Kidney epithelial cell (primary cell): ENCODE measurements at places on chromosomes 4 and X. TPM values are rescaled to one million over a fixed set of nuclear protein-coding genes. Genes with fewer than 3 reads are reported as not detected.

BEX2 gene
- total RNA-seq, result 74.2 and 81.3 TPM in 2 replicates

ETNPPL gene
- total RNA-seq, result 0.04 TPM in 1 of 2 replicates, not detected in the other

LINC00632 gene
- 1.4 and 3.7 TPM in 2 replicates for total RNA-seq

TSPAN6 gene
- total RNA-seq, result 42.7 and 44.0 TPM in 2 replicates

ASMT gene
- total RNA-seq, result not detected in 2 replicates

SORBS2 gene
- 18.8 and 21.4 TPM in 2 replicates for total RNA-seq

TCEAL6 gene
- total RNA-seq, result not detected in 2 replicates

SPANXC gene
- total RNA-seq, result not detected in 2 replicates

GRCh38 chrX:87616371-87616770, 98.8 kb downstream of the KLHL4 start:
- DNase-seq, result no peak

- no peak for DNase-seq
Measured at GRCh38 chrX:13279279-13280018, 40.4 kb downstream of the ATXN3L start.

DNA sequence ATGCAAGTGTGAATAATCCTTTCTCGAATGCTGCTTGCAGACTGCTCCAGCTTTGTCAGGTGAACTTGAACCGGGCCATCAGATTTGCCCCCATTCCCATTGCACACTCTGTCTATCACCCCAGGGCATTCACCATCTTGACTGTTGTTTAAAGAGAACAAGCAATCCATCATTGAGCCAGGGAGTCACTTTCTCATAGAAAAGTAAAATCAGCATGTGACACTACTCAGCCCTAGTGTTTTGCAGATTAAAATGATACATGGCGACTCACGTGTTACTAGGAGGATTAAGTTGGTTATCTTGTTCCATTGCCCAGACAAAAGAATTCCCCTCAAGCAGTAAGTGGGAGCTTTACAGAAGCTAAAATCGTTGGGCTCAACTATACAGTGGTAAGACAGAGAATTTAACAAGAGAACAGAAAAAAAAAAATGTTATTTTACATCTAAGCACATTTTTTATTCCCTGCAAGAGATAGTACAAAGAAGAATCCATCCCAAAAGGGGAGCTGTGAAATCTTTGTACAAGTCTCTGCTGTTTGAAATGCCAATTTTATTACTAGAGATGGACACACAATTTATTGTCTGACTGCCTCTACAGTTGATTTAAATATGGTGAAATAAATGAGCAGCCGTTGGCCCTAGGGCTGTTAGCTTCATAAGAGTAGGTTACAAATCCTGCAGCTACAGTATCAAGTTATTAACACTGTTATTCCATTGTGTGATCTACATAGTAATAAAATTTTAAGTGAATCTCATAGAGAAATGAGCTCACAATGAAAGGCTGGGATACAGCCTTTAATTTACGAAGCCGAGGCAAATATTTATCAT, 67.5 kb downstream of the NEUROG2 start:
- no peak for DNase-seq

GRCh38 chr4:97468272-97468671, 675.0 kb downstream of the STPG2 start:
- no peak for DNase-seq

DNA sequence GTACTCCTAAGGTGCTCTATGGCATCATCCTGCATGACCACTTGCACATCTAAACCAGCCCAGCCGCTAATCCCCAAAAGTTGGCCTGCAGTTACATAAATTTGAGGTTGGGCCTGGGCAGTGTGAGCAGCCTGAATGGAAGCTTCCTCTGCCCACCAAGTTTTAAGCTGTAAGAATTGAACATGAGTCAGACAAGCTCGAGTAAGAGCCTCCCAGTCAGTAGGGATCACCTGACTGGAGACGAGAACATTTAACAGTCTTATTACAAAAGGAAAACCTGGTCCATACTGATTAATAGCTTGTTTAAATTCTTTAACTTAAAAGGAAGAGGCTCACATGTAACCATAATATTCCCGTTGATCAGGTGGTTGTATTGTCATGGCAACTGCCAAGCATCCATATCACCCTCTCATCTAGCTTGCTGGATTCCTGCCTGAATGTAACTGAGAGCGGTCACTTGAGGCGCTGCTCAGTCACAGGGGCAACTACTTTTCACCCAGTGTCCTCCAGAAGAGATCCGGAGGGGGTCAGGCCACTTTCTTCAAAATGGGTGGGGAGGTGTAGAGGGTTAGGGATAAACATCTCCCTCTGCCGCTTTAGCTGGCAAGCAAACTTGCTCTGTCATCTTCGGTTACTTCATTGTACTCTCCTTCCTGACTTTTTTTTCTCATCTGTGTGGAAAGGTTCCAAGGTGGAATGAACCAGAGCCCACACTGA, 56.6 kb upstream of the WDR1 start:
- no peak for DNase-seq

DNA sequence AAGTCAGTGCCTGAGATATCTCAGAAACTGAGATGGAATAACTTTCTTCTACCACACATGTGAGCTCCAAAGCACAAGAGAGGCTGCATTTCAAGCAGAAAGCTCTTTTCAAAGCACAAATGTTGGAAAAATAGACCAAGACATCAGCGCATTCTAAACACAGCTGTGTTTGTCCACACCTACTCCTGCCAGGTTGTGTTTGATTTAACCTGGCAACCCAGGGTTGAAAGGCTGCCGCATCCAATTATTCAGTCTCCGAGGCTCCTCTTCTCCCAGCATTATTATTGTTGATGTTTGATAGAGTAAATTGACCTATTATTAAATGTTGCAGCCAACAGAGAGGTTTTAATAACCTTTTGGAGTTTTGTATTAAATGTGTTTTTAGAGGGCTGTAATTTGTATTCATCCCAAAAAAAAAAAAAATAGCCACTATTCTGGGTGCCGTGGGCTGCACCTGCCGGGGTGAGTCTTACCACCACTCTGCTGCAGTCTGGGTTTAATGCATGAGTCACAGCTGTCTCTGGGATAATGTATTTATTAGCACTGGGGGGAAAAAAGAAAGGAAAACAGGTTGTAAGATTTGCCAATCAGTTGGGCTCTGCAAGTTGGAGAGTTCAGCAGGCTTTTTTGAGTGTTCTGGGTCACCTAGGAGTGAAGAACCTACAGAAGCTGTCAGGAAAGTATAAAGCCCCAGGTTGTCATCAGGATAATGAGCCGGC, 105.2 kb upstream of the NOCT start:
- DNase-seq, result peak; percentile 63

- no peak for DNase-seq
Measured at GRCh38 chrX:6226596-6227452, 1.8 kb downstream of the NLGN4X start.

- DNase-seq, result no peak
Measured at GRCh38 chr4:156501962-156502361, 469.6 kb downstream of the PDGFC start.

DNA sequence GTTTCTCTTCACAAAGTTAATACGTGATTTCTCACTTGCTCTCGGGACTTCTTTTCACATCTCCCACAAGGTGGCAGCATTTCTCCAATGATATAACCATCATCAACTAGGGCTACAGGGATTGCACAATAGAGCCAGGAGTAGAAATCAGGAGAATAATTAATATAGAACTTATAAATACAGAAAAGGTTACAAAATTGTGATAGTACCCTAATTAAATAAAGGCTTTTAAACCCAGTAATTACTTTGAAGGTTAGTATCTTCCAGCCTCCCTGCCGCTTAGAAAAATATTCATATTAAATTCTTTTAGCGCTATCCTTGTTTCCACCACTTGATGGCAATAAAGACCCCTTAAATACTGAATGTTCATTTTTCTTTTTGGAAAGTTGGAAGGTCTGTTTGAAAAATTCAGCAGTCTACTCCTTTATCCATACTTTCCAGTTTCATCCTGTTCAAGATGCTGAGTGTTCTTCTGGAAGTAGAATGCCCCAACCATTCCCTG, 65.8 kb downstream of the RASGEF1B start:
- DNase-seq, result peak; percentile 43

GRCh38 chr4:84948056-84948455, 18.4 kb downstream of the WDFY3 start:
- no peak for DNase-seq

- no peak for DNase-seq
Measured at GRCh38 chr4:3720466-3720865, 45.7 kb upstream of the ADRA2C start.

- no peak for DNase-seq
Measured at GRCh38 chr4:48439988-48440387, 43.2 kb upstream of the SLC10A4 start.

DNA sequence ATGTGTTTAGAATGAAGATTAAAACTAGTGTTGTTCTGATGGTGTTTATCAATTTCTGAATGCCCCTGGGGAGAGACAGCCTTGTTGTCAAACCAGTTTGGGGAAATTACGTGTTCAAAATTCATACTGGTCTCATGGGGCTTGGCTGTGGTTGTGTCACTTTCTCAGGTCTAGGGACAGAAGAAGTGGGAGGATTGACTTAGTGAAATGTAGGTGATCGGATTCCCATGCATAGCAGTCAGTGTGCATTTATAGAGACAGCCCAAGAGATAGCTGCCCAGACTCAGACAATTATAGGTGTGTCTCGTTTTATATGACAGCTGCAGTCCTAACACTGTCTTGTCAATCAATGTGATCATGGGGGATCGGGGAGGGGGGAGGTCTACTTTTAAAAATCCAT, 94.4 kb upstream of the CLCN4 start:
- DNase-seq, result no peak

- DNase-seq, result no peak
Measured at GRCh38 chrX:12802741-12803140, 11.5 kb downstream of the PRPS2 start.

DNA sequence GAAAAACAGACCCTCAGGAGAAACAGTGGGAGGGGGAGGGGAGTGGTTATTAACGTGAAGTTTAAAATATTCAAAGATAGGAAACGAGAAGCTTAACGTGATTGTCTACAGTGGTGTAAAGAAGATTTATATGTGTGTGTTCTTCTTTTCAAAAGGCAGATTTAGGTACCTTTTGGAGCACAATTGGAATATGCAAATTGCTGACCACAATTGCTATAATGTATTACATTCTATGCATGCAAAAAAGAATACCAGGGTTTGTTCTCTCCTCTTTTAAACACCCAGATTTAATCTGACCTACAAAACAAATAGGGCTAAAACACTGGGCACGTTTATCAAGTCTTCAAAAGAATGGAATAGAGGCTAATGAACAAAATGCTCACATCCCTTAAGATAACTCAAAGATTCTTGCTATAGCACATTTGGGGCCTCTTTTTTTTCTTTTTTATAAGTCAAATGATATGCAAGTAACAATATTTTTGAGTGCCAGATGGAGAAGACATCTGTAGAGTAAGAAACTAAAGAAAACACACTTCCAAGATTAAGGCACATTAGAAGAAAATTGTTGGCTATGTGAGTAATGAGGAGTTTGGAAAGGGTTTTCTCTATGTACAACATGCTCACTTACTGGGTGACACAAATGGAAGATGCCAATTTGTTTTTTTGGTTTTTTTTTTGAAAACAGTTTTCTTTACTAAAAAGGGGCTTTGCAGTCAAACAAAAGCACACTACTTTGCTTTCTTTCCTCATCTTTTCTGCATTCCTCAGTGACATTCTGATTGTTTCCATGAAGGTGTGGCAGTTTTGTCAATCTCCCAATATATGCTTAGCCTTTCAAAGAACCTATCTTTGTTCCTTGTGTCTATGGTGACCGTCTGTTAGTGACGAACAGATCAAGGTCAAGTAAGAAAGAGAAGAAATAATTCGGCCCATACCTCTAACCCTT, 240.3 kb downstream of the PALLD start:
- no peak for DNase-seq

DNA sequence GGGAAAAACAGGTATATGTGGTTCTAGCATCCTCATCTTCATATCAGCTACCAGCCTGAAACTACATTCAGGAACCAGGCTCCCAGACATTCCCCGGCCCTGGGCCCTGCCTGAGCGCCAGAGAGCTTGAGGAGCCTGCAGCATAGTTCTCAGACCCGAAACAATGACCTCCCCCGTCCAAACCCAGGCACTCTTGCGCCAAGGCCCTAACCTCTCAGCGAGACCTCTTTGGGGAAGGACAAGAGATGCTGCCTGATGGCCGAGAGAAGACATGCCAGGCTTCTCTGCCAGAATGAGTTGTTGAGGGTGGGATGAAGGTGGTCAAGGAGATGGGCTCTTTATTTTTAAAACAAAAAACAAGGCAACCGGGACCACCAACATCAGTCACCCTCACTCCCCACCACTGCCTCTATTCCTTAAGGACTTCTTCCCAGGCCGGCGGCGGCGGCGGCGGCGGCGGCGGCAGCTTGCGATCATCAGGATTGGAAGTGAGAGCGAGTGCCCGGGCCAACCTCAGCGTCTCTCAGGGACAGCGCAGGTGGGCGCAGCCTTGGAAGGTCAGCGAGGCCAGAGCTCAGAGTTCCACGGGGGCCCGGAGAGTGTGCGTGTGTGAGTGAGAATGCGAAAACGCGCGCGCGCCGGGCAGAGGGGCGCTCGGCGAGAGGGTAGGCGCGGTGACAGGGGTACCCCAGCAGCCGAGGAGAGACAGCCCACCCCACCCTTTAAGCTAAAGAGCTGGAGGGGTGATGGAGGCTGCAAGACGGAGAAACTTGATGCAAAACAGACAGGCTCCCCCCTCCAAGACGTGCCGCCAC, 601 bp downstream of the INPP4B start:
- no peak for DNase-seq
